ENCODE measurements at places on chromosomes 5 and 9. TPM values are rescaled to one million over a fixed set of nuclear protein-coding genes. Genes with fewer than 3 reads are reported as not detected.

The RAB3C gene
- total RNA-seq = not detected

The KLF9 gene
- 0.81 TPM for total RNA-seq

The RASGRF2 gene
- 2.1 TPM for total RNA-seq

The PCDHGA9 gene
- total RNA-seq = 0.07 TPM

The PAPPA gene
- 24.8 TPM for total RNA-seq

The FOXD4L3 gene
- total RNA-seq = 0.18 TPM

The PRUNE2 gene
- not detected for total RNA-seq

The FYB1 gene
- total RNA-seq = 10.0 TPM

The CRHBP gene
- 0.25 TPM for total RNA-seq

All from A549 treated with CORT108297 at 1 μM for 4 hours (cell line).